Stimulated activated CD4-positive, alpha-beta T cell treated with anti-CD3 and anti-CD28 coated beads, Interleukin-2, amount 100 ng/mL, for 4 hours (primary cell): ENCODE measurements at places on chromosomes 1 and 21.

DNA sequence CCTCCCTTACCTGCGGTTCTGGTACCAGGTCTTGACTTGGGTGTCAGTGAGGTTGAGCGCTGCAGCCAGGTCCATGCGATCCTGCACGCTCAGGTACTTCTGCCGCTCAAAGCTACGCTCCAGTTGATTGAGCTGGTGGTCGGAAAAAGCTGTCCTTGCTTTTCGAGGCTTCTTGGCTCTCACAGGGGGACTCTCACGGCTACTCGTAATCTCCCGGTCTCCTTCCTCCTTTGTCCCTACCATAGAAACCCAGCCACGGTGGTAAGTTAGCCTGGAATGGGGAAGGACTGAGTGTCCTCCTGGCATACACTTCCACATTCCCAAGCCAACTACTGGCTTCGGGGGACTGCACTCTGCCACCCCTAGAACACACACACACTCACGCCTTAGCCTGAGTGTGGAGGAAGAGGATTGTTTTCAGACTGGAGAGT, 2.6 kb downstream of the BARHL2 start:
- no peak for DNase-seq

- no peak for DNase-seq
Measured at GRCh38 chr1:32464716-32465577, at the start of gene ZBTB8B. TSS of gene ZBTB8B (plus strand) at chr1:32465072. CDS start at chr1:32470625, 5,553 bp downstream.

DNA sequence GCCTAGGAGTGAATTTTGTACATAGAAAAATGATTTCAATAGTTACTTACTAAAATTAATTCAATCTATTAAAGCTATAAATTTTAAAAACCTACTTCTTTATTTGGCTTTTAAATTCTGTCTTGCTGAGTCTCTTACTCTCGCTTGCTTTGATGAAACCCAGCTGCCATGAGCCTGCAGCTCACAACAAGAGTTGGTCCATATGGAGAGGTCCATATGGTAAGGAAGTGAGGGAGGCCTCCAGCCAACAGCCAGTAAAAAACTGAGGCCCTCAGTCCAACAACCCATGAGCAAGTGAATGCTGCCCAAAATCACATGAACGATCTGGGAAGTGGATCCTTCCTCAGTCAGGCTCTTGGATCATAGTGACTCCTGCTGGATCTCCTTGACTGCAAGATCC, 89.9 kb upstream of the CXADR start:
- no peak for DNase-seq

DNA sequence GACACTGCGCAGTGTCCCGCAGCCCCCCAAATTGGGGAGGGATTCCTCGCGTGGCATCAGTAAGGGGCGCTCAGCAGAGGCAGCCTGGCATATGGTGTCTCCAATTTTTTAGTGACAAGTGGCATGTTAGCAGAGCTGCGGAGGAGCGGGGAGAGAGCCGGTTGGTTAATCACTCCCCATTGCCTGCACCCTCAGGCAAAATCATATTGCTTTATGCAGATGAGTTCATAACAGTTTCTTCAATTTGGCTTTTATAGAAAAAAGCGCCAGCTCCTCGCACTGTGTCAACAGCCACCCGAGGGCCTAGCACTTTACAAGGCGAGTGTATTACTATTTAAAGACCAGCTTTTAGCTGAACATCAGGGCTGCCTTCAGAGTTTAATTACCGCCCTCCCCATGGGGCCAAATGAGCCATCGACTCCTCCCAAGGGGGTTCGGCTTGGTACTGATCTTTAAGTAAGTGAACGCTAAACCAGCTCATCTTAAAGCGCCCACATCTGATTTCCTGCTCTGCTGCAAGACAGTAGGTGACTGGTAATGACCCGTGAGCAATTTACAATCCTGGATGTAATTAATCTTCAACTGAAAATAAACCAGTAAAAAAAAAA, 298.9 kb downstream of the DSCAM start:
- no peak for DNase-seq

DNA sequence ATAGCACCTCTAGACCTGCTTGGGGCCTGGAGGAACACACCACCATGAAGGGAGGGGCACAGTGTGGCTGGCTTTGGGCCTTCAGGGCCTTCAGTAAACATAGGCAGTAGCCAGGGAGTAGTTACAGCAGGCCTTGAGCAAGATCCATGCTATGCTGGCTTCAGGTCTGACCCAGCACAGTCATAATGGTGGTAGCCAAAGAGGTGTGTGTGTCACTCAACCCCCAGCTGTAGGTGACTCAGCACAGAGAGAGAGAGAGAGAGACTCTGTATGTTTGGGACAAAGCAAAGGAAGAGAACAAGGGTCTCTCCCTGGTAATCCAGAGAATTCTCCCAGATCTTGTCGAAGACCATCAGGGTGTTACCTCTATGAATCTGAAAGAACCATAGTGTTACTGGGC, 250.5 kb upstream of the PKN2 start:
- no peak for DNase-seq

DNA sequence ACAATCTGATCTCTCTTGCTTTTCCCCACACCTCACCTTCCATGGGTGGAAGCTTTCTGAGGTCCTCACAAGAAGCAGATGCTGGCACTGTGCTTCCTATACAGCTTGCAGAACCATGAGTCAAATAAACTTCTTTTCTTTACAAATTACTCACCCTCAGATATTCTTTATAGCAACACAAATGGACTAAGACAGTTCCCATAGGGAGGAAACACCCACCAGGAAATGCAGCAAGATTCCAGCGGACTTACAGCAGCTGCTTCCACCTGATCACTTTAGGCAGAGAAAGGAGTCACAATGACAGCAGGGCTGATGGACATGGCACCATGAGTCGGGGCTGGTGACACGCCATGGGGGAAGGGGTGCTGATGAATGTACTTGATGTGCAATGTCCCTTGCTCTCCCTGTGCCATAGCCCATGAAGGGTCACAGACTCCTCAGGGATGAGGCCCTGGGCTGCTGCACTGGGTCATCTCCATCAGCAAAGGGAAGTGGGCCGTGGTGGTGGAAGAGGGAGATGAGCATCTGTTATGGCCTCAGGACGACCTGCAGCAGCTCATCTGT, 53.9 kb downstream of the PRSS38 start:
- no peak for DNase-seq

GRCh38 chr1:18473195-18473815, 7.4 kb upstream of the KLHDC7A start:
- DNase-seq: no peak

DNA sequence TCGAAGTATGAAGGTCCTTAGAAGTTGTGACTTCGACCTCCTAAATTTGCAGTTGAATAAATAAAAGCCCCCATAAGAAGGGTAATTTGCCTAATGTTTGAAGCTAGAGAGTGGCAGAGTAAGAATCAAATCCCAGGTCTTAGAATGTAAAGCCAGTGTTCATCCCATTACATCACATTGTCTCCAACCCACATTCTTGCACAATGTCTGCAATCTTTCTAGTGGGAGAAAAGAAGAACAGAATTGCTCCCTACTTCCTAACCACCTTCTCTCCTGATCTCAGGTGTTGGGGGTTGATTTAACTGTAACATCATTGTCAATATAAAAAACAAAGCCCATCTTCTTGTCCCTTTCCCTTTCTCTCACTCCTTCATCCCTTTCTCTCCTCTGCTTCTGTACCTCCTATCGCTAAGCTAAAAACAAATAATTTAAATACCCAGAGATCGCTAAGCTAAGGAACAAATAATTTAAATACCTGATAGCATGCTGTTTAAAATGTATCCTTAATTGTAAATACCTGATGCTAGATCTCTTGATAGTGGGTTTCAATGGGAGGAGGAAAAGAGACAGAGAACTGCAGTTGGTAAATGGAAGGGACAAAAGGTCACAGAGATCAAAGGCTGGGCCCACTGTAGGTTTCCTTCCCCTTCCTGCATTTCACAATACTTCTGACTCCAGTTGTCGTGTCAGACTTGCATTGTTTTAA, 32.1 kb upstream of the CCDC190 start:
- no peak for DNase-seq

DNA sequence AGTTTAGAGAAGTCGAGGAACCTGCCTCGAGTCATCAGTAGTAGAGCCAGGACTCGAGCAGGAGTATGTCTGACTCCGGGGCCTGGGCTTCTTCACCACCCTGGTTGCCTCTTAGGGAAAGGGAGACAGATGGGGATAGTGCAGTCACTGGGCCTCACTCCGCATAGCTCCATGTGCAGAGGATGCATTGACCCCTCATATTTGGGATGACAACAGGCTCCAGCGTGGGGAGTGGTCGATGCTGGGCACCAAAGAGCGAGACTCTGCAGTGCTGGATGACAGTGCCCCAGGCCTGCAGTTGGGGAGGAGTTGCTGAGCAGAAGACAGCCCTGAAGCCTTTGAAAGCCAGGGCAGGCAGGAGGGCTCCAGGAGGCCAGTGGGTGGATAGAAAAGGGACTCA, 20.8 kb upstream of the TENT5C start:
- DNase-seq: no peak

DNA sequence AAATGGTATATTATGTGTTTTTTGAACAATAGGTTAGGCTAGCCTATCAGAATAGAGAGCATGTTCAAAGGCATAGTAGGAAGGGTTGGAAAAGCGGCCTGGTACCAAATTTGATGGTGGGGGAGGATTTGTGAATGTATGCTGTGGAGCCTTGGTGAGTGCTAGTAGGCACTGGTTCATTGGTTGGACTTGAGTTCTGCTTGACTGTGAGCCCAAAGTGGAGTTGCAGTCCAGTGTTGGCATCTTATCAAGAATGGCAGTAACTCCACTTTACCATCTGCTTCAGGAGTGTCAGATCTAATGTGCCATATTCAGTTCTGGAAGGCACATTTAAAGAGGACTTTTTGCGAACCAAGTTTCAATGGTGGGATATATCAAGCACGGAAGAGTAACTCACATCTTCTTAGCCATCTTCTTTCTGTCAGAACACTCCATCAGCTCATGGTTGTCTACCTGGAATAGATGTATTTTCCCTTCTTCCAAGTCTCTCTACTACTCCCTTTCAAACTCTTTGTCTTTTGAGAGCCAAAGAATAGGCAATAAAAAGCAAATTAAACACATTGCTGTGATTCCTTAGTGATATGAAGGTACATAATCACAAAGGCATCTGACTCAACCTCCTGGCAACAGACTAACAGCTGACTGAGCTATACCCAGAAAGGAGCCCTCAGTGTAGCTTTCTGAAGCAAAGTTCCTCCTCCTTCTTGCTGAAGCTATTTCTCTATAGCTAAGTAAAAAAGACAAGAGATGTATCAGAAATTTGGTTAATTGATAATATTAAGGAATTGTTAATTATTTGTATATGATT, 21.7 kb downstream of the LRRC8B start:
- DNase-seq: no peak

DNA sequence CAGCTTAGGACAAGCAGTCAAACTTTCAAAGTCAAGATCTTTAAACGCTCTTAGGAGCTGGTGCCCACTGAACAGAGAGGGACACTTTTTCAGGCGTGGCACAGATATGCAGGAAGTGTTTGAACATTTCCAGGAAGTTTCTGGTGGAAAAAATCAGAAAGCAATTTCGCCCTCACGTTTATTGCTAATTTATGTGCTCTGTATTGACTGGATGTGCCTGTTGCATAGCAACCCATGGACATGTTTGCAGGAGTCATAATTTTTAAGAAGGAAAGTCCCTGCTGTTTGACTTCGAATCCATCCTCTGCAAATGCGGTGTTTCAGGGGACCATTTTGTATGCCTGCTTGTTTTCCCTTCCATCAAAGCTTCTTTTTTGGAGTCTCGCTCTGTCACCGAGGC, 239.9 kb upstream of the IRF2BP2 start:
- no peak for DNase-seq

- DNase-seq: no peak
Measured at GRCh38 chr1:164667600-164667999, 108.6 kb downstream of the PBX1 start.

DNA sequence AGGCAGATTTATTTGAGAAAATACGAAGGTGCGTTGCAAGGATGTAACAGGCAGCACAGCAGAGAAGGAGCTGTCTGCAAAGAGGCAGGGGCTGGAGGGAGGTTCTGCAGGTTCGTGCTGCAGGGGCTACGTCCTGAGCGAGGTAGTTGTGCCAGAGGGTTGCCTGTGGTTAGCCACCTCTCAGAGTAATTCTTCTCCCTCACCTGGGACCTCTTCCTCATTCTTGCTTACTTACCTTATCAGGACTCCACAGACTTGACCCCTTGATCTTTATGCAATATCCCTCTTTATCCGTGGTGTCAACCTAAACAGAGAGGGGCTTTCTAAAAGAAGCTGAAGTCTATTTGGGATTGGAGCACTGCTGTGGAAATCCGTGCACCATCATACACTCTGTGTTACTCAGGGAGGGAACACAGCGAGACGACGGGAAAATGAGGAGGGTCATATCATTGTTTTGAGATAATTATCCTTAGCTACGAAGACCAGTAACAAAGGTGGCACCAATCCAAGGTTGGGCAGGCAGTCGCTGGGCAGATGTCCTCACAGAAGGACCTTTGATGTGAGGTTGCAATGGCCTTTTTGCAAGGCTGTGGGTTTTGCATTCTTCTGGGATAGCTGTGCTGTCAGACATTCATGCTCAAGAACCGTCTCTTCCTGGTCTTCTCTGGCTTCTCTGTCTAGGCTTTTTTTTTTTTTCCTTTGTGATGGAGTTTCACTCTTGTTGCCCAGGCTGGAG, 82.8 kb downstream of the WDR4 start:
- no peak for DNase-seq

GRCh38 chr1:119160866-119161265, 20.4 kb upstream of the WARS2 start:
- no peak for DNase-seq

- no peak for DNase-seq
Measured at GRCh38 chr1:248837045-248837780, 811 bp upstream of the ZNF672 start.

DNA sequence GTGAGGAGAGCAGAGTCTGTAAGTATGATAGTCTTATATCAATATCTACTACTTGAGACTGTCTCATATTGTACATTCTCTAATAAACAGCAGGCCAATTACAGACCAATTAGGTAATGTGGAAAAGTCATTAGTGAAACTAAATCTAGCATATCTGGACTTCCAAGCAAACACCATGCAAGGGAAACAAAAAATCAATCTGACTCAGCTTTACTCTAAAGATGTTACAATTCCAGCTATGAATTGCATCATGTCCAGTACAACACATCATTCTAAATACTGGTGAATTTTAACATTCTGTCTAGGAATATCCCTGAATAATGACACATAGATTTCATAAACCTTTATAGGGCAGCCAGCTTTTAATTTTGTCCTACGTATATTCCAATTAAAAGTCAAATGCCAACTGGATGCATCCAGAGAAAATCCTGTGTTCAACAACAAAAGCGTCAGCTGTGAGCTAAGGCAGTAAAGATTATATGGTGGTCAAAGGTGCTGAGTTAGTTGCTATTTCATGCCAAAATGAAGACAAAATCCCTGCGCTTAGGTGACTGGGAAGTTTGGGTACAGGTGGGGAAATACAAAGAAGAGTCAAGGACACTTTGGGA, 159.3 kb downstream of the TTLL7 start:
- DNase-seq: no peak

- no peak for DNase-seq
Measured at GRCh38 chr1:183593356-183593755, 3.1 kb upstream of the NCF2 start.

DNA sequence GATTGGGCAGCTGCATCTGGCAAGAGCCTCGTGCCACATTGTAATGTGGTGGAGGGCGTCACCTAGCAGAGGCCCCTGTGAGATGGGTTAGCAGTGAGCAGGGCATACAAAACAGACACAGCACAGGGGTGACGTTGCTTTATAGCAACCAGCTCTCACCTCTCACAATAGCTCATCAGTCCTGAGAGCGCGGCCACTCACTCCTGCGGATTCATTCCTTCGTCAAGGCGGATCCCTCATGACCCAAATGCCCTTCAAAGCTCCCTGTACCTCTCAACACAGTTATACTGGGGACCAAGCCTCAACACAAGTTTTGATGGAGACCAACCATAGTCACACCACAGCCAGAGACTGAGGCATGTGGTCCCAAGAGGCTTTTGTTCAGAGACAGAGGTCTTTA, 22.9 kb downstream of the SLC37A1 start:
- no peak for DNase-seq

GRCh38 chr1:207088701-207089626, at the start of gene C4BPB:
TSS of gene C4BPB (plus strand) at chr1:207088860. CDS start at chr1:207089532, 672 bp downstream.
- no peak for DNase-seq
